Heart right ventricle (tissue), 16 donors: ENCODE measurements at places on chromosomes 16 and 17. TPM values are rescaled to one million over a fixed set of nuclear protein-coding genes. Genes with fewer than 3 reads are reported as not detected.

The ZNHIT3 gene
- total RNA-seq, result 22.9 TPM

The KRTAP1-5 gene
- not detected for total RNA-seq

The SLC13A2 gene
- not detected for total RNA-seq

The TIMP2 gene
- total RNA-seq, result 94.4 TPM

The RAC3 gene
- 1.1 TPM for total RNA-seq

The SEPTIN12 gene
- not detected for total RNA-seq

The BRICD5 gene
- 4.6 TPM for total RNA-seq

The OR1E2 gene
- not detected for total RNA-seq

The RSL1D1 gene
- total RNA-seq, result 95.1 TPM

DNA sequence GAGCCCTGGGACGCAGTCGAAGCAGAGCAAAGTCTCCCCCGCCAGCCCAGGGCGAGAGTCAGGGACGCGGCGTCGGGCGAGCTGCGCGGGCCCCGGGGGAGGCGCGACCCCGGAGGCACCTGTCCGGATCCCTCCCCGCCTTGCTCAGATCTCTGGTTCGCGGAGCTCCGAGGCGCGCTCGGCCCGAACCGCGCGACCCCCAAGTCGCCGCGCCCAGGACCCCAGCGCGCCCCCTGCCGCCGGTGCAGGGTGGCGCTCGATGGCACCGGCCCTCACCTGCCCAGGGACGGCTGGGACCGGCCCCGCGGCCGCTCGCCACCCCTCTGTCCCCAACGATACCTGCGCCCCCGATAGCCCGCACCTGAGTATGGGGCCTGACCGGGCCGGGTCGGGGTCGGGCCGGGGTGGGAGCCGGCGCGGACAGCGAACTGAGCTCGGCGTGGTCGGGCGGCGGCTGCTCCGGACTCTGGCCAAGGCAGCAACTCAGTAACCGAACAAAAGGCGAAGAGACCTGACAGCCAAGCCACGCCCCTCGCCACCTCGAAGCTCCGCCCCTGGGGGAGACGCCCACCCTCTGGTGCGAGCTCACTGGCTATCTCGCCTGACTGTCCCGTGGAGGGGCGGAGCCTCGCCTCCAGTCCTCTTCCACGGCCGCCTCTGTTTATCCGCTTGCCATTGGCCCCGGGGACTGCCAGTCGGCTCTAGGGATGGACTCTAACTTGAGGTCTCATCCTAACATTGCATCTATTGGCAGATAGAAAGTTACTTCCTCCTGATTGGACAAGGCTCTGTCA is at the start of gene JUP:
JUP (minus strand) TSS at position 485 of the 794 bp plus-strand sequence. CDS start 14,857 bp downstream, outside the sequence.
- DNase-seq, result peak; percentile 100

GRCh38 chr16:50705436-50706110 is 12.2 kb downstream of the NOD2 start:
- no peak for DNase-seq

GRCh38 chr17:42865638-42866094 is 14.7 kb downstream of the AOC3 start:
- no peak for DNase-seq

DNA sequence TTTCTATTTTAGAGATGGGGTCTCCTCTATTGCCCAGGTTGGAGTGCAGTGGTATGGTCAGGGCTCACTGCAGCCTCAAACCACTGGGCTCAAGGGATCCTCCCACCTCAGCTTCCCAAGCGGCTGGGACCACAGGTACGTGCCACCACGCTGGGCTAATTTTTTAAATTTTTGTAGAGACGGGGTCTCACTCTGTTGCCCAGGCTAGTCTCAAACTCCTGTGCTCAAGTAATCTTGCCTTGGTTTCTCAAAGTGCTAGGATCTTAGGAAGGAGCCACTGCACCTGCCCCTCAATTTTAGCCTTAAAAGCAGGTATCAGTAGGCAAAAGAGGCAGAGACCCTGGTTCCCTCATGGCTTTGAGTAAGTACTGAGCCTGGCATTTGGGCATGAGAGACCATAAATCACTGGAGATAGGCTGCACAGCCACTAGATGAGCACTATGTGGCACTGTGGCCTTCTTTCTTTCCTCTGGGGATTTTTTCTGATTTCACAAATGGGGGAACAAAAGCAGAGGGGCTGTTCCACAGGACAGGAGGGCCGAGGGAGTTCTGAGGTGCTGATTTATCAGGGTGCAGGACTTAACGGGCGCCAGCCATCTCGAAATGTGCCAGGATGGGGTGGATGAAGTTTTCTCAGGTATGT is 82.2 kb downstream of the PLXDC1 start:
- no peak for DNase-seq

GRCh38 chr16:64434526-64435069 is 687.3 kb downstream of the CDH11 start:
- no peak for DNase-seq

- no peak for DNase-seq
Observed at GRCh38 chr16:57883953-57884654, 81.8 kb upstream of the KIFC3 start.

DNA sequence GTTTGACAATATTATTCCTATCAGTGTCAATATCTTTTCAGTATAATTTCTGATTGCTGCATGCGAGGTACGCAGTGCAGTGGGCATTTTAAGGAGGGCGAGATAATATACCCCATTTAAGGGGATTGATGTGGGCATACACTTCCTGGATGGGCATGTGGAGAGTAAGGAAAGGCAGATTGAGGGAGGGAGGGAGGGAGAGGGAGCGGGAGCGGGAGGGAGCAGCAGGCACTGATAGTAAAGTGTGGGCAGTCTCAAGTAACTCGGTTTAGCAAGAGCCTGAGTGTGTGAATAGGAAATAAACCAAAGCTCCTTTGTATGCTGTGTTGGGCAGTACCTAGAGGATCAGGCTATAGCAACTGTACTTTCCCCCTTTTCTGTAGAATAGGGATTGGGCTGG is 5.1 kb downstream of the BPTF start:
- DNase-seq, result no peak

DNA sequence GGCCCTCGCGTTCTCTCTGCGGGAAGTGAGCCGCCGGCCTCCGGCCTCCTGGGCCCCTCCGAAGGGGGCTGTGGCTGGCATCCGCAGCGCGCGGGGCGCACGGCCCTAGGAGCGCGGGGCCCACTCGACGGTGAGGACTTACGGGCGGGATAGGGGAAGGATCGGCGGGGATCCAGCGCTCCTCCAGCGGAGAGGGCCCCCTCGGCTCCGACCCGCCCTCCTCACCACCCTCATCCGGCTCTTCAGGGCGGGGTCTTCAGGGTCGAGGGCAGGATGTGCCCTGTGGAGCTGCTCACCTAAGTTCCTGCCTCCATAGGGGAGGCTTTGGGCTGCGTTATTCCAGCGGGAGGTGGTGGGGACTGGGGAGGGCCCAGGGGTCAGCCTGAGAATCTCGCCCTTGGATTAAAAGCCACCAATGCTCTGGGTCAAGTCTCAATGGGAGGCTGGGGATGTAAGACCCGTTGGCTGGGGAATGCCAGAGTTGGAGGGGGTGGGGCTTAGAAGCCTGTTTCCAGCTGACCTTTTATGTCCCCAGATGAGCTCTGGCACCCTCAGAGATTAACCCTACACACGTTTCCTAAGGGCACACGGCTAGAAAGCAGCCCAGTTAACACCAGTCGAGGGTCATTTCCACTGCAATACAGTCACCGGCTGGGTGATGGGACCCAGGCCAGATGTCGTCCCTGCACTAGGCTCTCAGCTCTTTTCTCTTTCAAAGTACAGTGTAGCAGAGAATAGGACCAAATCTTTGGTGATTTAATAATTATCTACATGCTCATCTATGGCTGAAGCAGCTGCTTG is 13.4 kb downstream of the TBX2 start:
- DNase-seq, result no peak

GRCh38 chr16:87199379-87199778 is 117.8 kb downstream of the C16orf95 start:
- no peak for DNase-seq

DNA sequence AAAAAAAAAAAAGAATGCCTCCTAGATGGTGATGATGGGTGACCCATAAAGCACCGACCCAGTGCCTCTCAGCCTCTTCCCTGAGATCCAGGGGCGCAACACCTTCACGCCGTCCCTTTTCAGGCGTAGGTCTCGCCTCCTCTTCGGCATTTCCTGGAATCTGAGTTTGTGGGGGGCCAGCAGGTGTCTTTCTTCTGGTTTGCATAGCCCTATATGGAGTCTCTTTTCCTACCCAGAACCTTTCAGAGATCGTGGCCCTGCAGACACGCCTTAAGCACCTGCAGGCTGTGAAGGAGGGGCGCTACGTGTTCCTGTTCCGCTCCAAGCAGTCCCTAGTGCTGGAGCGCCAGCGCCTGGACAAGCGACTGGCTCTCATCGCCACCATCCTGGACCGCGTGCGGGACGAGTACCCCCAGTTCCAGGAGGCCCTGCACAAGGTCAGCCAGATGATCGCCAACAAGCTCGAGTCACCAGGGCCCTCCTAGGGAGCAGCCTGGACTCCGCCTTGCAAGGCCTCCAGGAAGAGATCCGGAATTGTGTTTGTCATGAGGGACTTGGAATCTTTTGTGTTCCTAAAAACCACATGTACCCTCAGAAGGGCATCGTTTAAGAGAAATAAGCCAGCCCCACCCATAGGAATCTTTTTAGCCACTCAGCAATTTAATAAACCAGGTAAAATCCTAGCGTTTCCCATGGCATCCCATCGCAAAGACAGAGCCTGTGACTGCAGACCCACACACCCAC is 1.9 kb upstream of the GAA start:
- DNase-seq, result no peak

GRCh38 chr17:75130632-75131277 is 787 bp downstream of the NT5C start:
- DNase-seq, result no peak

GRCh38 chr17:3762922-3763776 is 37.8 kb downstream of the ITGAE start:
- no peak for DNase-seq

- DNase-seq, result no peak
Observed at GRCh38 chr17:4208238-4208637, 55.5 kb downstream of the ANKFY1 start.

- DNase-seq, result no peak
Observed at GRCh38 chr17:58394534-58395223, 22.7 kb downstream of the RNF43 start.

DNA sequence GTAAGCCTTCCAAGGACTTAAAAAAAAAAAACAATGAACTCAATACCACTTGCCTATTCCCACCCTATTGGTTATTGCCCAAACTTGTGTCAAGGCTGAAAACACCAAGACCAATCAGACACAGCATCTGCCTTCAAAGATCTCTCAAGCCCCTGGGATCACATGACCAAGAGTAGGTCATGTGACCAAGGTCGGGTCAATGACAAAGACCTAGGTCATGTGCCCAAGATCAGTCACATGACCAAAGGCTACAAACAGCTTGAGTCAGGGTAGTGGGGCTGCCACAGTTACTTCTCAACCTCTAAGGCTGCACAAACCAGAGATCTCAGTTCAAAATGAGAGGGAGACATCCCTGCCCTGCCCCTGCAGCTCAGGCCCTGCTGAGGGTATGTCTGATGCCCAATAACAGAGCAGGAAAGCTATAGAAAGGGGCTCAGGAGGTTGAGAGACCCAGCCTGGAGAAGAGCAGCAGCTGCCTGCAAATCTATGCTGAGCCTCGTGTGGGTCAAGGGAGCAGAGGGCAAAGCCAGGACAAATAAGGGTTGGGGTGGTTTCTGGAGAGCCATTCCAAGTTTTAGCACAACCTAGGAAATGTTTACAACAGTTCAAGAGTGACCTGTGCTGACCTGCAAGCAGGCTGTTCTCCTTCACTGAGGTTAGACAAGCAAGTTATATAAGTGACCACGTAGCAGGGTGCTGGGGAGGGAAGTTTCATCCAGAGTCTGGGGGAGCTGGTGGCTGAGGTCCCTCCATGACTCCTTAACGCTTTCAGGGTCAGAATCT is 48.8 kb downstream of the PIMREG start:
- DNase-seq, result no peak

DNA sequence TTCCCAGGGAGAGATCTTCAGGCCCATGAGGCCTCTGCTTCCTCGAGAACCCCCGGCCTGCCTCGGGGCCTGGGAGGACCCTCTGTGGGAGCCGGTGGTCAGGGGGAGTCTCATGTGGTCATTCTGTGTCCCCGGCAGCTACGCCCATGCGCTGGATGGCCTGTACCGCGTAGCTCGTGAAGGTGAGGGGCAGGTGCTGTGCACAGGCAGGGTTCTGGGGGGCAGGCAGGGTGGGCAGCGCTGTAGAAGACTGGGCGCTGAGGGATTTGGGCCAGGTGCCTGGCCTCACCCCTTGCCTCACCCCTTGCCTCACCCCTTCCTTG is 4.6 kb downstream of the SLC25A10 start:
- DNase-seq, result no peak

DNA sequence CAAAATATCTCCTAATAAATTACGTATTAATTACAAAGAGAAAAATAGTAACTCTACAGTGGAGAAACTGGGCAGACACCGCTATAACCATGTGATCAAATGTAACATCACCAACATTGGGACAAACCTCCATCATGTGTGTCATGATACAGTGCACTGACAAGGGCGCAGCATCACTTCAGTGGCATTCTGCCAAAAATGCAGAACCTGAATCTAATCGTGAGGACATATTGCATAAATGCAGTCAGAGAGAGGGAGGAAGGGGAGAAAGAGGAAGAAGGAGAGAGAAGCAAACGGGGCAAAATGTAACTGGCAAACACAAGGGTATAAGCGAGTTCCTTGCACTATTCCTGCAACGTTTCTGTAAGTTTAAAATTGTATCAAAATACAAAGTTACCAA is 74.2 kb upstream of the MARCHF10 start:
- DNase-seq, result no peak

DNA sequence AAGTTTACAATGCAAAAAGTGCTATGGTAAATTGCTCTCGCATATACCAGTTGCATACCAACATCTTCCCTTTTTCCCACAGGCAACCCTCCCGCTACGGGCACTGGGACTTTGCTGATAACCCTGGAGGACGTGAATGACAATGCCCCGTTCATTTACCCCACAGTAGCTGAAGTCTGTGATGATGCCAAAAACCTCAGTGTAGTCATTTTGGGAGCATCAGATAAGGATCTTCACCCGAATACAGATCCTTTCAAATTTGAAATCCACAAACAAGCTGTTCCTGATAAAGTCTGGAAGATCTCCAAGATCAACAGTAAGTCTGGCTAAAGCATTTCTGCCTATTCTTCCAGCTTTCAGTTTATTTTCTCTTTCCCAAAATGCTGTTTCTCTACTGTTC is 27.9 kb upstream of the HSBP1 start:
- no peak for DNase-seq
